ENCODE measurements at places on chromosomes 3 and 15. TPM values are rescaled to one million over a fixed set of nuclear protein-coding genes. Genes with fewer than 3 reads are reported as not detected.

ROBO1 gene
- polyA plus RNA-seq, result 8.3 TPM

RASL12 gene
- not detected for polyA plus RNA-seq

ANO10 gene
- 32.7 TPM for polyA plus RNA-seq

NAALADL2 gene
- 5.1 TPM for polyA plus RNA-seq

ELL3 gene
- polyA plus RNA-seq, result not detected

SPG21 gene
- 90.9 TPM for polyA plus RNA-seq

PLA2G4E gene
- 0.07 TPM for polyA plus RNA-seq

DUOXA2 gene
- not detected for polyA plus RNA-seq

TLR9 gene
- not detected for polyA plus RNA-seq

KCNH8 gene
- 0.46 TPM for polyA plus RNA-seq

RSL24D1 gene
- 194 TPM for polyA plus RNA-seq

HHLA2 gene
- 0.90 TPM for polyA plus RNA-seq

EPHB3 gene
- 0.05 TPM for polyA plus RNA-seq

CHRNA7 gene
- 1.7 TPM for polyA plus RNA-seq

DHFR2 gene
- polyA plus RNA-seq, result 3.6 TPM

FBXO40 gene
- polyA plus RNA-seq, result 0.84 TPM

MAP1A gene
- polyA plus RNA-seq, result 27.2 TPM

SPINT1 gene
- not detected for polyA plus RNA-seq

CCR3 gene
- not detected for polyA plus RNA-seq

THRB gene
- polyA plus RNA-seq, result 5.6 TPM

P2RY13 gene
- 0.69 TPM for polyA plus RNA-seq

GCHFR gene
- polyA plus RNA-seq, result 108 TPM

DOCK3 gene
- polyA plus RNA-seq, result 8.6 TPM

ADCY5 gene
- 0.21 TPM for polyA plus RNA-seq

RTP3 gene
- not detected for polyA plus RNA-seq

CPN2 gene
- polyA plus RNA-seq, result not detected

FOXL2 gene
- polyA plus RNA-seq, result not detected

TGM5 gene
- polyA plus RNA-seq, result 0.24 TPM

NOX5 gene
- not detected for polyA plus RNA-seq

FAM81A gene
- polyA plus RNA-seq, result 9.7 TPM

C3orf22 gene
- polyA plus RNA-seq, result not detected

PP2D1 gene
- not detected for polyA plus RNA-seq

GREM1 gene
- not detected for polyA plus RNA-seq

PPP2R3A gene
- polyA plus RNA-seq, result 3.9 TPM

IL17RB gene
- polyA plus RNA-seq, result 5.1 TPM
